Activated T-cell treated with anti-CD3 and anti-CD28 coated beads, Interleukin-2, amount 50 U/mL, for 72 hours (primary cell): ENCODE measurements at places on chromosomes 12 and 14. TPM values are rescaled to one million over a fixed set of nuclear protein-coding genes. Genes with fewer than 3 reads are reported as not detected.

DNA sequence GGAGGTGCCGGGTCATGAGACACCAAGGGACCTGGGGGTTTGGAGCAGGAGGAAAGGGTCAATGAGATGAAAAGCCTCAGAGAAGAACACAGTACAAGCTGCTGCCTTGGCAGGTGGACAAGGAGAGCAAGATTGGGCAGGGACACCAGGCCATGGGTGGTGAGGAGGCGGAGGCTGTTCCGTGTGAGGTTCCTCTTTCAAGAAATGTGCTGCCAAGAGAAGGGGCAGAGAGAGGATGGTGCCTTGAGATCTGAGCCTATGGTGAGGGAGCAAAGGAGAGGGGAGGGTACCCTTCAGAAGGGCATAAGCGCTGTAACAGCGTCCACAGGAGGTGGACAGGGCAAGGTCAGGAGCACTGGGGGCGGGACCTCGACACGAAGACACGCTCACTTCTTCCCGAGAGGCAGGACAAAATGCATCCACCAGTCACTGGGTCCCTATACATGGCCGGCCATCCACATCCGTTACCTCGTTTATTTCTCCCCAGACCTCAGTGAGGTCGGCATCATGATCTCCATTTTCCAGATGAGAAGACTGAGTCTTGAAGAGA, 100.2 kb downstream of the B4GALNT3 start:
- H3K27ac ChIP-seq = no peak overlapping the region
- DNase-seq = no peak
- no peaks in the 10 kb centered on the region for H3K36me3 ChIP-seq
- H3K27me3 ChIP-seq = no peaks in the 10 kb centered on the region
- H3K4me3 ChIP-seq = no peak overlapping the region

Gene GYS2
- not detected for total RNA-seq

Gene WSCD2
- total RNA-seq = not detected

DNA sequence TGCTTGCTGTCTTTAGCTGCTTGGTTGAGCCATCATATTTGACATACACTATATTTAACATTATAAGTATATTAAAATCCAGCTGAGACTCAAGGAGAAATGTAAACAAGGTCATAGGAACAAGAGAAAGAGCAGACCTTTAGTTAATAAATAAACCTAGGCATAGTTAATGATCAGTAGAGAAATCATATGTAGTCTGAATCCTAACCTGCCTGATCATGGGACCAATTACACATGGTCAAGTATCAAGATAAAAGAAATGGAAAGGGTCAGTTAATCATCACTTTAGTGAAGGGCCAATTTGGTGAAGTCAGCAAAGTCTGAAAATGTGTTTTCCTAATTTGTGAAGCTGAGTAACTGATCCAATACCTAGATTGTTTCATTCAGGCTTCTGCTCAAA, 7.5 kb downstream of the RNF212B start:
- no peaks in the 10 kb centered on the region for H3K27me3 ChIP-seq
- no peaks in the 10 kb centered on the region for H3K36me3 ChIP-seq
- no peaks in the 10 kb centered on the region for H3K4me1 ChIP-seq
- H3K4me3 ChIP-seq = no peak overlapping the region

DNA sequence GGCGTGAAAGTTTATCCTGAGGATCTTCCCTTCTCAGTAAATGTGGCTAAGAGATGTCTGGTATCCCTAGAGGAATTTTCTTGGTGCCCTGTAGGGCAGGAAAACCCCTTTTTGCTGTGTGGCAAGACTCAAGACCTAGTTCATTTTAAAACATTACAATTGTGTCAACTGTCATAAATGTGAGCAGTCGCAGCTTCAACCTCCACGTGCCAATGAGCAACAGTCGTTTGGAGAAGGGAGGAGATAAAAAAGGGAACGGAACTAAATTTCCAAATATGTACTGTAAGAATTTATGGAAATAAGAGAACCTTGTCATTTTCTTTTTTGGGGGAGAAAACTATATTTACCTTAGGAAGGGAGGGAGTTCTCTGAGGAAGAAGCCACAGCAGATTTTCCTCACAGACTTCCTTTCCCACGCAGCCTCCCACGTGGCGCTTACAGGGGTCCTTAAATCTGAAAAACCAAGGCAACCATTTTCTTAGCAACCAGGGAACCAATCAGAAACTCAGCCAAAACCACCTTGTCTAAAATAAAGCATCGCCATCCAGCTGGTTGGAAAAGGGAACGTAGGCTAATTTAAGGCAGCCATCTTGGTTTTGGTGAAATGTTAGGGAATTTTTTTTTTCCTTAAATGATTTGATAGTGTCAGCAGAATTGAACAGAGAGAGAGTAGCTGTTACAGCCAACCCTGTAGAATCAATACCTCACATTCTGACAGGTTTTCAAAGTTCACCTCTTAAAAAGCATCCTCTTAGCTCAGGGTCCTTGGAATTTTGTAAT, 99.1 kb downstream of the FIGNL2 start:
- no peaks in the 10 kb centered on the region for H3K36me3 ChIP-seq
- no peak overlapping the region for H3K27ac ChIP-seq

DNA sequence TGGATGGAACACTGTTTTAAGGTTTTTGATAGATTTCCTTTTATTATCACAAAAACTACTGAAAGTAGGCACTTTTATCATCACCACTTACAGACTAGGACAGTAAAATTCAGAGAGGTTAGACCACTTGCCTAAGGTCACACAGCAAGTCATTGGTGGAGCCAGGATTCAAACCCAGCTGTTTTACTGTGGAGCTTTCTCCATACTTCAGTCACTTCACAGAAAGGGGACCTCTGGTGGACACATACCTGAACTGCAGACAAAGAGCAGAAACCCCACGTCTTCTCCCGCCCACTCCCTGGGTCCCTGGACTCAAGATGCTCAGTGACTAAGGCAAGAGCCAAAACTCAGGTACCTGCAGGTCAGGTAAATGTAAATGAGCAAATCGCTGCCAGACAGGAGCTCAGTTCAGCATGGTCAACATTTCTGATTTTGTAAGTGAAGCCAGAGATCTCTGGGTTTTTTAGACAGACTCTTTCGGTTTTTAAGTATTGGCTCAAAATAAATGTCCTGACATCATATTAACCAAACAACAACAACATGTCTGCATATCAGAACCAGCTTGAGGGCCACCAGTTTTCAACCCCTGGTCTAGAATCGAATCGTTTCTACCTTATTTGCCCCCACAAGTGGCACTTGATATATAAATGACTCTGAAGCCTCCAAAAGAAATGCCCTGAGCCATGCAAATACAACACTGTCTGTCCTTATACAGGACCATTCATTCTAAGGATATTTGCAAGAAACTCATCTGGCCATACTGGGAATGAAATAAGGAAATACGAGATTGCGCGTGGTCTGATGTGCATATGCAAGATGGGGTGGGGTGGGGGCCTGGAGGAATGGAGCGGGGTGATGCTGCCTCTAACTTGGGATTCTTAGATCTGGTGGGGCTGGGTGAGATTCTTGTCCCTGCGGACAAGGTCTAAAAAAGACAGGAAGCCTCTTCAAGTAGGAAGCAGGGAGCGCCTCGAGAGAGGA, 110.9 kb downstream of the KSR2 start:
- H3K4me3 ChIP-seq = no peak overlapping the region
- H3K27ac ChIP-seq = no peak overlapping the region
- H3K4me1 ChIP-seq = no peaks in the 10 kb centered on the region
- H3K36me3 ChIP-seq = peaks cover 2% of the 10 kb centered on the region
- peaks cover 2% of the 10 kb centered on the region for H3K27me3 ChIP-seq

DNA sequence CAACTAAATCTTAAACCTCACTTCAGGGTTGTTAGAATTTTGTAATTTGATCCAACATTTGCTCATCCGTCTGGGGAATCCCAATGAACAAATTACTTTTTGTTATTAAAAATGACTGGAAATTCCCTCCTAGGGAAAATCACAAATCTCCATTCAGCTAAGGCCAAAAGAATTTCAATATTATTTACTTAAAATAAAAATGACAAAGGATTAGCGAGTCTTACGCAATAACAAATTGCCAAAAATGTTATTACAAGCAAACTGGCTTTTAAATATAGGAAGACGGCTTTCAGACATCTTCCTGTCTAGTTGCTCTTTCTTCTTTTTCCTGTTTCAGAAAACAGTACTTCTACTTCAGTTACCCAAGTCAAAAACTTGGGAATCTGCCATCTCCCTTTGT, 92.4 kb upstream of the TSPAN8 start:
- DNase-seq = no peak
- H3K36me3 ChIP-seq = peaks cover 5% of the 10 kb centered on the region
- no peak overlapping the region for H3K4me3 ChIP-seq
- no peaks in the 10 kb centered on the region for H3K4me1 ChIP-seq

DNA sequence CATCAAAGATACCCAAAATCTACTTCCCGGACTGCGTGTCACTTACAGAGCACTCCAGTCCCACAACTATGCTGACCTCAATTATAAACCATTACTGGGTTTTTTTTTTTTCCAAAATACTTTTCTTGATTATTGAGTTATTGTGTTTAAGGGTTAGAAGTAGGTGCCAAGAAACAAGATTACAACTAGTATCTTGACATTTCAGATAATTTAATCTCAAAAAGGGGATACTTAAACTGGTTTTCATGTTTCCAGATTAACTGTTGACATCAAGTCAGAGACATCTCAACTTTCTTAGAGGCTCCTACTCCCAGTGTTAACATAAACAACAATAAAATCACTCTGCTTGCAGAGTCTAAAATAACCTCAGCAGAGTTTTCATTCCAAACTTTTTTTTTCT, 131.2 kb upstream of the ARID2 start:
- no peak for DNase-seq
- H3K4me1 ChIP-seq = no peaks in the 10 kb centered on the region
- H3K36me3 ChIP-seq = no peaks in the 10 kb centered on the region
- no peak overlapping the region for H3K4me3 ChIP-seq
- H3K27me3 ChIP-seq = no peaks in the 10 kb centered on the region

DNA sequence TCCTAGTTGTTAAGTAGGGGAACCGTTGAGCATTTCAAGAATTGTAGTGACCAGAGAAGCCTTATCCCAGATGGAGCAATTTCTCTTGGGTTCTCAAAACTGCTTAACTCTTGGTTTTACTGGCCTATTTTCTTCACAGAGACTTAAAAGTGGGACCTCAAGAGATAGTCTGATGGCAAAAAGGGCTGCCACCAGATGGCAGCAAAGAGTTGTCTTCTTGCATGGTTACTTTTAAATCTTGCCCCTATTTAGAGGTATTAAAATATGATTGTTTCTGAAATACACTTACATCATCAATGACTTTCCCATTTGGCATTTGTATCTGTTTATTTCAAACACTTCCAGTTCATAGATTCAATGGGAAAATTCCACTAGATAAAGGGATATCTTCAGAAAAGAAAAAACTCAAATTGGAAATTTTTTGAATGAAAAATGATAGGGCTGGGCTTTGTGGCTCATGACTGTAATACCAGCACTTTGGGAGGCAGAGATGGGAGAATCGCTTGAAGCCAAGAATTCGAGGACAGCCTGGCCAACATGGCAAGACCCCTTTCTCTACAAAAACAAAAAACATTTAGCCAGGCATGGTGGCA, 69.9 kb upstream of the CNTN1 start:
- no peaks in the 10 kb centered on the region for H3K4me1 ChIP-seq
- no peak overlapping the region for H3K27ac ChIP-seq
- no peaks in the 10 kb centered on the region for H3K27me3 ChIP-seq
- H3K36me3 ChIP-seq = no peaks in the 10 kb centered on the region
- H3K4me3 ChIP-seq = no peak overlapping the region

- peaks cover 63% of the 10 kb centered on the region for H3K4me1 ChIP-seq
- H3K36me3 ChIP-seq = peaks cover 3% of the 10 kb centered on the region
- no peak overlapping the region for H3K4me3 ChIP-seq
- no peak overlapping the region for H3K27ac ChIP-seq
- no peaks in the 10 kb centered on the region for H3K27me3 ChIP-seq
Observed at GRCh38 chr12:1102791-1103450, 111.9 kb downstream of the ERC1 start.

DNA sequence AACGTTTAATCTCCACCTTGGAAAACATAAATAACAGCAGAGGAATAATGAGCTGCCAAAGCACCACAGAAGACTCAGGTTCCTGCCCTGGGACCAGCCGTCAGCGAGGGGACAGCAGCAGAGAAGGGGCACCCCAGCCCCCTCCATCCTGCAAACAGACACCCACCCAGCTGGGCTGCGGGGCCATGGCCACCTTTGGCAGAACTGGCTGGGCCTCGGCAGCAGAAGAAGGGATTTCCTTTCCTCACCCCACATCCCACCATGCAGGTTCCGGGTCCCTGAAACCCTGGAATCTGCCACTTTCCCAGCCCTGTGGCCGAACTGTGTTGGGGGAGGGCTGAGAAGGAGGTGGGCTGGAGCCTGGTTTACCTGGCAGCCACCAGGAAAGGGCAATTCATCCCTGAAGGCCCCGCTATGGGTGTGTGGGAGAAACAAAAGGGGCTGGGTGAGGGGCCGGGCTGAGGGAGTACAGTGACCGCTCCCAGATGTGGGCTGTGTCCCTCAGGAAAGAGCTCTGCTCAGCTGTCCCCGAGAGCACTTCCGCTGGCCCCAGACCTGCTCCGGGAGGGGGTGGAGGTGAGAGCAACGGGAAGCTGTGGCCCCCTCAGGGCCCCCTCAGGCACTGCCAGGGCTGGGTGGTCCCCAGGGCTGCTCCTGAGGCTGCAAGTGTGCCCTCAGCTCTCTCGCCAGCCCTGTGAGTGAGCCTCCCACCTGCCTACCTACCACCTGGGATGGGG, 3.8 kb downstream of the PGF start:
- H3K27ac ChIP-seq = no peak overlapping the region
- peaks cover 12% of the 10 kb centered on the region for H3K27me3 ChIP-seq
- no peak overlapping the region for H3K4me3 ChIP-seq
- DNase-seq = no peak

DNA sequence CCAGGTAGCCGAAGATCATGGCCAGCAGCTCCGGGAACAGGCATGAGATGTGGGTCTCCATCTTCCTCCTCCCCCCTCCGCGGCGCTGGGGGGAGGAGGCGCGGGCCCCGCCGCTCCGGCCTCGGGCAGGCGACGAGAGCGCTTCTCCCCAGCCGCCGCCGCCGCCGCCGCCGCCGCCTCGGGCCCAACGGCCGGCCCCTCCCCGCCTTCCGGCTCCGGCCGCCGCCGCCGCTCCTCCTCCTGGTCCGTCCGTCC, 448 bp downstream of the FBXL14 start:
- peaks cover 52% of the 10 kb centered on the region for H3K4me1 ChIP-seq
- DNase-seq = no peak
- peaks cover 4% of the 10 kb centered on the region for H3K36me3 ChIP-seq
- no peak overlapping the region for H3K27ac ChIP-seq
- peak overlapping the region; percentile 95 for H3K4me3 ChIP-seq

Gene PSMD9
- total RNA-seq = 56.9 TPM

GRCh38 chr14:56795284-56795622, 15.0 kb downstream of the OTX2 start:
- H3K36me3 ChIP-seq = no peaks in the 10 kb centered on the region
- no peak for DNase-seq

- H3K4me1 ChIP-seq = peaks cover 10% of the 10 kb centered on the region
- H3K4me3 ChIP-seq = no peak overlapping the region
- peaks cover 3% of the 10 kb centered on the region for H3K36me3 ChIP-seq
- H3K27ac ChIP-seq = no peak overlapping the region
Observed at GRCh38 chr14:75433631-75434071, 5.8 kb downstream of the JDP2 start.

DNA sequence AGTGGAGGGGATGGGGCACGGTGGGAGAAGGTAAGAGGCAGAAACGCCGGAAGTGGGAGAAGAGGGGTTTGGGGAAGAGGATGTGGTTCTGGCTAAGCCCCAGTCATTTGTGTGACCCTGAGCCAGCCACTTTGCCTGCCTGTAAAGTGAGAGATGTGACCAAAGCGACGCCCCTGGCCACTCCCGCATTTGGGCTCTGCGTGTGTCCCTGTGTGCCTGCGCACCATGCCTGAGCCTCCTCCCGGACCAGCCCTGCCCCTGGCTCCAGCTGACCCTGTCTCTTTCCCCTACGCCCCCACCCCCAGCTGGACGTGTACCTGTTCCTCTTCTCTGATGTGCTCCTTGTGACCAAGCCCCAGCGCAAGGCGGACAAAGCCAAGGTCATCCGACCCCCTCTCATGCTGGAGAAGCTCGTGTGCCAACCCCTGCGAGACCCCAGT, 8.0 kb downstream of the PLEKHG6 start:
- peaks cover 21% of the 10 kb centered on the region for H3K4me1 ChIP-seq
- DNase-seq = no peak
- no peaks in the 10 kb centered on the region for H3K36me3 ChIP-seq
- H3K27me3 ChIP-seq = no peaks in the 10 kb centered on the region
- H3K4me3 ChIP-seq = no peak overlapping the region
